ENCODE measurements at places on chromosomes 5 and 9. TPM values are rescaled to one million over a fixed set of nuclear protein-coding genes. Genes with fewer than 3 reads are reported as not detected.

Gene STPG3
- not detected for total RNA-seq

Gene GABRA1
- total RNA-seq, result not detected

Gene CDKN2B-AS1
- total RNA-seq, result 124 TPM

Gene ANKRD31
- not detected for total RNA-seq

Gene RANBP3L
- 0.17 TPM for total RNA-seq

Gene SPATA31C1
- total RNA-seq, result not detected

Gene IL4
- total RNA-seq, result not detected
